ENCODE measurements at places on chromosomes 7 and 10. TPM values are rescaled to one million over a fixed set of nuclear protein-coding genes. Genes with fewer than 3 reads are reported as not detected.
A peak's percentile ranks its signal among the peaks of the same experiment; 100 is the strongest.

DNA sequence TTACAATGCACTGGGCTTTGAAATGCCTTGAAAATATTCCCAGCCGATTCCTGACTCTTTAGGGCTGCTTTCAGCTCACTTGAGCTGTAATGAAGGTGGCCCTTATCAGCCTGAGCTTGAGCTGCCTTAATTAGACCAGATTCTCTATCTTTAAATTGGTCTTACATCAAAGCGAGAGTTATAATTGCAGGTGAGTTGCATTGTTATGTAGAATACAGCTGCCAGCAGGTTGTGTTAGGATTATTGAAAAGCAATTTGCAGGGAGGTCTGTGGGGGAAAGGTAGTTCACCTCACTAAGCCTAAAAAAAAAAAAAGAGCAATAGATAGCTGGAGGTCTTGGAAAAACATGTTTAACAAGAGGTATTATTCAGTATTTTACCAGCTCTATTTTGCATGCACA is 142.2 kb upstream of the HABP2 start:
- DNase-seq, result no peak

DNA sequence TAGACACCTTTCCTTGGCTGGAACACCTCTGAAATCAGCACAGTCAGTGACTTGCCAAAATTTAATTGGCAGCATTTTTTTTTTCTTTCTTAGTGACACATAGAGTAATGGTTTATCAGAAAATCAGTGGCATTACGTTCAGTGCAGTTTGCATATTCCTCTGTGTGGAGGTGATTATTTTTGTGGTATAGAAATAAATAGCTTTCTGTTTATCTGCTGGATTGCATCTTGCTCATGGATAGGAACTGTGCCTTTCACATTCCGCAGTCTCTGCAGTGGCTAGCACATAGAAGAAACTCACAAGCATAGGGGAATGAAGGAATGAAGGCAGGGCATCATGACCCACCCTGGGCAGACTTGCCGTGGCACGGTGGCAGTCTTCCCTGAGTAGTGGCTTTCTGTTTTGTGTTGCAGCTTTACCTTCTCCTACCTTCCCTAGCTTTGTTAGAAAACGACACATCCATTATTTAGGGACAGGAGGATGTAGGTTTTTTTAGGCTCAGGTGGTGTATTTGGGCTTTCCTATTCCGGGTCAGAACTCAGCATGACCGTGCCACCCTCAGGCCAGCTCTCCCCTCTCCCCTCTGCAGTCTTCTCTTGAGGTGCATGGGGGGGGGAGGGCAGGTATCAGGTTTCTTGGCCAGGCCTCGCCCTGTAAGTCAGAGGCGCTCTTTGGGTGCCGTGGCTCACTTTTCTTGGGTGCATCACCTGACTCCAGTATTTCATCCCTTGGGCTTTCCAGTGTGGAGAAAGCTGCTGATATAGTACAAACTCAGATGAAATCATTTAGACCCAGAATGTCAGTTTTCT is 112.5 kb upstream of the GJD4 start:
- DNase-seq, result no peak

Gene TLL2
- polyA plus RNA-seq, result 0.01 TPM

DNA sequence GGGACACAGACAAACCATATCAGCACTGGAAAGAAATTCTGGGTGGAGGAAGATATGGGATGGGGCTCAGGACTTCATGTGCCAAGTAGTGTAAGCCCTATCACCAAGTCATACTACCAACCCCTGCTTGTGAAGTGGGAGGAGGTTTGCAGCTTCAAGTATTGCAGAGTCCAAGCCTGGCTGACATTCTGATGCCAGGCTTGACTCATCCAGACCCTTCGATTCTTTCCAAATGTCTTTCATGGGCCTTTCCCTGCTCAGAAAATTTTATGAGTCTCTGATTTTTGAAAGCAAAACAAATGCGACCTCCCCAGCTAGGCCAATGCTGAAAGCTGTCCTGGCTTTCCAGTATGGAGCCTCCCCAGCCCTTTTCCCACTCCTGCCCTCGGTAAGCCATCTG is 45.1 kb upstream of the SMNDC1 start:
- no peak for DNase-seq

Gene UNCX
- not detected for polyA plus RNA-seq

DNA sequence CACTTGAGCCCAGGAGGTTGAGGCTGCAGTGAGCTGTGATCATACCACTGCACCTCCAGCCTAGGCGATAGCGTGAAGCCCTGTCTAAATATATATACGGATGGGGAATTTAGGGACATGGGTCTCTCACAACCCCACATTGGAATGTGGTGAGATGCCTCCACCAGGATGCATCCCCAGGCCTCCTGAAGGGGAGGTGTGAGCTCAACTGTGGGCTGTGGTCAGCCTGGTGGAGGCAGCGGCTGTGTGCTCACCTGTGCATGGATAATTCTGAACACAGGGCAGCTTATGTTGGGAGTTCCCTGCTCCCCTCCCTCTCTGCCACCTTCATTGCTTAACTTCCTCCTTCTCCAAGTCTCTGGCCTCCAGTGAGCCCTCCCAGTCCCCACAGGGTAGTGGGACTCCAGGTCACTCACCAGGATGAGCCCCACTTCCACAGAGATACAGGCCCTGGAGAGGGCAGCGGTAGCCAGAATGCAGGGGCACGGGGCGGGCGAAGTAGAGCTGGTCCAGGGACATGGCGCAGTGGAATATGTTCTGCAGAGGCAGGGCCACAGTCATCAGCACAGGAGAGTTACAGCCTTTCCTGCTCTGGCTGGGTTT is 30.4 kb downstream of the PYROXD2 start:
- no peak for DNase-seq

DNA sequence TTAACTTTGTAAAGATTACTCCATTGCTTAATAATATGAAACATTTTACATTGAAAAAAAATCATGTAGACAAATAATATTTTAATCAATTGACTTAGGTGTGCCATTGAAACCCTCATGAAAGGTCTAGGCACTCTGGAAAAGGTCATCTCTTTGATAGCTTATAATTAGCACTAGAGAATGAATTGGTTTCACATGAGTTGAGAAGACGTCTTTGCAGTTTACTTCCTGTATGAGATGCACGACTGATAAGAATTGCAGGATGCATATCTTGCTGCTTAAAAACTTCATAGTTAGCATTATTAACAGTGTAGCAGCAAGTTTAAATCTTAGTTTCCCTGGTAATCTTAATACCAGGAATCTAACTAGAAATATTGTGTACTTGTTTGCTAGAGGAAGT is 614.2 kb upstream of the COBL start:
- no peak for DNase-seq

GRCh38 chr7:24576171-24577025 is 3.1 kb downstream of the PALS2 start:
- DNase-seq, result peak; percentile 42

Gene GBX1
- polyA plus RNA-seq, result not detected

Gene SEMA3C
- polyA plus RNA-seq, result 39.9 TPM

DNA sequence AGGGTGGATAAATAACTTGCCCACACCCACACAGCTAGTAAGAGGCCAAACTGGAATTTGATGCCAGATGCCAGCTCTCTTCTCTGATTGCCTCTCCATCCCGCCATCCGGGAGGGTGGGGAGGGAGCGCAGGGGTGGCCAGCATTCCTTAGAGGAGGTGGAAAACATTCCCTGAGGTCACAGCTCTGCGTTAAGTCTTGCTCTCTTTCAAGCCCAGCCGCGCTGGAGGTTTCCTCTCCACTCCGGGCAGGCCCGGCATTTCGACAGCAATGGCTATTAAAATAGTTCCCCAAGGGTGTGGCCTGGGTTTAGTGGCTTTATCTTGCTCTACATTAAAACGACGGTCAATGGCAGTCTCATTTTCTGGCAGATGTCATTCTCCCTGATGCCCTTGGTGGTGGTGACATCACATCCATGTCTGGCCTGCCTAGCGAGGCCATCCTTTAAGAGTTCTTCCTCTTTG is 16.1 kb upstream of the C10orf71 start:
- DNase-seq, result no peak

DNA sequence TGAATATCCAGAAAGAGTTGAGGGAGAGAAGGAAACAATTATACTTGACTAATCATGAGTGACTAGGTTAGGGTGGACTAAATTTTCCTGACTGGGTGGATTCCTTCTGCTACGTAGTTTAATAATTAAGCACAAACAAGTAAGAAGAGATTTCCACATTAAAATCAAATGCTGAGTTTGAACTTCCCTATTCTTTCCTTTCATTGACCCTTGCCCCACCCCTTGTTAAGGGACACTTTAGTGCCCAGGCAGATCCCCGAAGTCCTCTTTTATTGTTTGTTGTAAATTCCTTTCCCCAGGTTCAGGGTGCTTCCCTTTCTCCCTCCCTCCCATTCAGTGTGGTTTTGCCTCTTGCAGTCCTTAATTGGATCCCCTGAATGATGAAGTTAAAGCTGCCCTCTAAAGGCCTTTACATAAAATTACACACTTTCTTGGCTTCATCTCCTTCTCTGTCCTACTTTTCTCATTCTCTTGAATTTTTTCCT is 8.8 kb upstream of the SPAM1 start:
- no peak for DNase-seq

GRCh38 chr10:48993627-48994026 is 54.0 kb upstream of the LRRC18 start:
- DNase-seq, result no peak

Gene NPC1L1
- 0.42 TPM for polyA plus RNA-seq

DNA sequence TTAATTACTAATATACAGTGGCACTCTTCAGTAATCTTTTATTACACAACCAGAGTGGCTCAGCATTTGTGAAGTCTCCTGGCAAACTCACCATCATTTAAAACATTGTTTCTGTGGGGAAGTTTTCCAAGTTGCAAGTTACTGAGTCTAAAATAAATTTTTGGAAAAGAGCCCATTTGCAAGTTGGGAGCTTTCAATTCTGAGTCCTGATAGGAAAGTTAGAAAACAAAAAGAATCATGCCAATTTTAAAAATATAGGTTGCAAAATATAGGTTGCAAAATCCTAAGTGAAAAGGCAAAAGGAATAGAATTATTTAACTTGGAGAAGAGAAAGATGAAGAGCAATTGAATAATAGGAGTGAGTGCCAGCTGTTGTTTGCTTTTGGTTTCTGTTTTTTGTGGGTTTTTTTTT is 378.8 kb upstream of the C7orf33 start:
- no peak for DNase-seq
